ENCODE measurements at places on chromosomes 16 and 17. TPM values are rescaled to one million over a fixed set of nuclear protein-coding genes. Genes with fewer than 3 reads are reported as not detected.

DNA sequence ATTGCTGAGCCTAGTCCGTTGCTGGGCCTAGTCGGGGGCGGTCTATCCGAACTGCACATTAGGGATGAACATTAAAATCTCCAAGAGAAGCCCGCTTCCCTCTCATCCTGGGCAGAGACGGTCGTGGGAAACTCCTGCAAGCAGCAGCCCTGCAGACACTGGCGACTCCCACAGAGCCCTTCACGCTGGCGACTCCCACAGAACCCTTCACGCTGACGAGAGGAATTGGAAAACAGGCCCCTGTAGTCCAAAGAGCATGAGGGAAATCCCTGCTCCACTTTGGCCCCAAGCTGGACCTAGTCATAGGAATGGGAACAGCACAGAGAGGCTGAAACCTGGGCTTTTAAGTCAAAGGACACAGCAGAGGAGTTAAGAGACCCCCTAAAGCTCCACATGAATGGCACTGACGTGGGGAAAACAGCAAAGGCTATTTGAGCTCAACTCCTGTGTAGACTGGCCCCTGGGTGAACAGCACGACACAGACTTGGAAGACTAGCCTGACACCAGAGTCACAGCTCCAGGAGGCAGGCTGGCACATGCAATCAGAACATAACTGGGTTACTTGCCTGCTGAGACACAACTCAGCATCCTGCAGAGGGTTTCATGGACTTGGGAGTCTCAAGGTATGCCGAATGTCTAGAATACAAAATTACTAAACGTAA lies 42.2 kb downstream of the WDR45B start:
- H3K27me3 ChIP-seq = no peaks in the 10 kb centered on the region
- no peak overlapping the region for H3K4me3 ChIP-seq
- H3K4me1 ChIP-seq = no peaks in the 10 kb centered on the region

GRCh38 chr17:49217651-49218413 lies 7.3 kb downstream of the ABI3 start:
- DNase-seq = peak; percentile 16
- H3K36me3 ChIP-seq = no peaks in the 10 kb centered on the region
- peaks cover 16% of the 10 kb centered on the region for H3K4me1 ChIP-seq
- H3K27ac ChIP-seq = no peak overlapping the region
- no peaks in the 10 kb centered on the region for H3K27me3 ChIP-seq

DNA sequence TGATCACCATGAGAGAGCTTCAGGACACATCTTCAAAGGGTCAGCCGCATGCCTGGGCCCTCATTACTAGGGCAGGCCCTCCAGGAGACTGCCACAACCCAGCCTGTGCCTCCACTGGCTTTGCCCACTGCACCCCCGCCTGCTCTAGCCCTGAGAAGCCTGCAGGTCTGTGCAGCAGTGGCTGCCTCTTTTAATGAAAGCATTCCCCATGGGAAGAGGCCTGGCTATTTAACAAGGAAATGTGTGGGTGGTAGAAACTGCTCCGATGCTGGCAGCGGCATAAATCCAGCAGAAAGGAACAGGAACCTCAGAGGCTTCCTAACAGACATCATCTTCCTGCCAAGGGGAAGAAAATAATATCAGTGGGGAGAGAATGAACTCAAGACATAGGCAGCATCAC lies 375 bp upstream of the KRT32 start:
- no peaks in the 10 kb centered on the region for H3K36me3 ChIP-seq
- H3K27me3 ChIP-seq = no peaks in the 10 kb centered on the region
- H3K4me1 ChIP-seq = no peaks in the 10 kb centered on the region
- no peak overlapping the region for H3K4me3 ChIP-seq
- H3K27ac ChIP-seq = no peak overlapping the region
- DNase-seq = no peak

GRCh38 chr17:44402564-44403172 lies 13.2 kb upstream of the ITGA2B start:
- no peak overlapping the region for H3K4me3 ChIP-seq
- H3K27me3 ChIP-seq = no peaks in the 10 kb centered on the region
- H3K27ac ChIP-seq = no peak overlapping the region
- DNase-seq = no peak
- H3K4me1 ChIP-seq = no peaks in the 10 kb centered on the region
- H3K36me3 ChIP-seq = peaks cover 8% of the 10 kb centered on the region

DNA sequence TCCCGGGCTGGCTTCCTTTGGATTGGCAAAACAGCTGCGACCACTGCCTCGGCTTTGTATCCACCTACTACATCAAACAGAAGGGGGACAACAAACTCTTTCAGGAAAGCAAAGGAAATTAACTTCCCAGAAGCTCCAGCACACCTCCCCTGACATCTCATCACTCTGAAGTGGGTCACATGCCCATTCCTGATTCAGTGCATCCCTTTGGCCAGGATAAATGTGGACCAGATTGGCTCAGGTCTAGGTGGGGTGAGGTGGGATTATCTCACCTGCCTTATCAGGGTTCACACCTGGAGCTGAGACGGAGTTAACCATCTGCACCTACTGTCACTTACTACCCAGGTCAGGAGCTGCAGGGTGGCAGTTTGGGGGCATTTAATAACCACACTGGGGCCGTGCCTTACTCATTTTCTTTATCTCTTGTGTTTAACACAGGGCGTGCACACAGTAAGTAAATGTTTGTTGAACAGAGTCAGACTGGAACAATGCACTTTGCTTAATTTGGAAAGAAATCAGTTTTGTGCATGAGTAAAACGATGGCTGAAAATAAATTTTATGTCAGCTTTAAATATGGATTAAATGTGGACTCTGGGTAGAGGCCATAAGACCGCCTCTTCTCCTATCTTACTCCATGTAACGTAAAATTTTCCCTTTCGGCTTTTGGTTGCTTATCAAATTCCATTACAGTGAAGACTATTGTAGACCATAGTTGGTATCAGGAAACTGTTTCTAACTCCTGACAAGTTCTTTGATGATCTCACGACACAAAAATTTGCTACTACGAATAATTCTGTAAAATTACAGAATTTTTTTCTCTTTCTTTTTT lies 36.0 kb downstream of the IQCK start:
- peak overlapping the region; percentile 81 for H3K27ac ChIP-seq
- H3K4me1 ChIP-seq = peaks cover 44% of the 10 kb centered on the region
- H3K27me3 ChIP-seq = no peaks in the 10 kb centered on the region
- DNase-seq = peak; percentile 18

DNA sequence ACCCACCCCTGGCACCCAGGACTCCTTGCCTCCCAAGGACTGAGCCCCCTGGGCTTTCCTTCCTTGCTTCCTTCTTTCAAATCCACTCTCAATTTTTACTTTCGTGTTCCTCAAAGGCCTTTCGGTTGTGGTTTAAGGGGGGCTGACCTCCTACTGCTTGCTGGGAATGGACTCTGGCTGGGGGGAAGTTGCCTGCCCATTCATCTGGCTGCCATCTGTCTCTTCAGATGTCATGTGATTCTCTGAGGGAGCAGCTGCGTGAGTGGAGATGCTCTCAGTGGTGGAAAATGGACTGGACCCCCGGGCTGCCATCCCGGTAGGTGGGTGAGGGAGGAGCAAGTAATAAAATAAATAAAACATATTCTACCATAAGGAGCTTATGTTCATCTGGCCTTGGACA lies 93.8 kb upstream of the RPRML start:
- no peaks in the 10 kb centered on the region for H3K4me1 ChIP-seq
- H3K4me3 ChIP-seq = no peak overlapping the region
- H3K36me3 ChIP-seq = no peaks in the 10 kb centered on the region
- no peak overlapping the region for H3K27ac ChIP-seq

- H3K27me3 ChIP-seq = no peaks in the 10 kb centered on the region
- DNase-seq = no peak
- no peak overlapping the region for H3K27ac ChIP-seq
- no peaks in the 10 kb centered on the region for H3K36me3 ChIP-seq
- no peak overlapping the region for H3K4me3 ChIP-seq
- H3K4me1 ChIP-seq = no peaks in the 10 kb centered on the region
Measured at GRCh38 chr17:55038291-55038690, 69.7 kb downstream of the STXBP4 start.

DNA sequence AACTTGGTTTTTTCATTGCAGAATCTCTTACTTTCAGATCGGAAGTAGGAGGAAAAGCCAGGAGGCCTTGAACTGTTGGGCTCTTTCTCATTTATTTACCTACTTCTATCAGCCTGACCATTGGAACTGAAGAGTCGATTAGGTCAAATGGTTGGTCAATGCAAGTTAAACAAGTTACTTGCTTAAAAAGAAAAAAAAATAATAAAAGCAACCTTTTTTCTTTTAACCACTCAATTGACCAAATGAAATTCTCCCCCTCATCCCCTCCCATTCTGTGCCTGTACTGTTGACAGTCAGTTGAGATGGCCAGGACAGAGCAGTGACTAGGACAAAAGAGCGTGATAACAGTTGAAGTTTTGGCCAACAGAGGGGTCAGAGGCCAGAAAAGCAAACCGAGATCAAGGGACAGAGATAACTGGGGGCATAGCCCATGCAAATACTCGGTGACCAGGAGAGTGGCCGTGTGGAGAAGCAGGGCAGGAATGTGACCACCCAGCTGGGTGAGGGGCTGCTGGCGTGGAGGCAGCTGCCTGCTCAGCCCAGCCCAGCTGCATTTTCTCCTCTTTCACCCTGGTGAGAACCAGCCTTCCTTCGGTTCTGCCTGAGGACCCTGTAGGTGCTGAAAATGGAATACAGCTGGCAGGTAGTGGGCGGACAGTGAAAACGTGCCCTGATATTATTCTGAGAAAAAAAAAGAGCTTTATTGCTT lies 72.2 kb downstream of the HS3ST3B1 start:
- no peaks in the 10 kb centered on the region for H3K36me3 ChIP-seq
- DNase-seq = no peak
- H3K4me3 ChIP-seq = no peak overlapping the region
- no peaks in the 10 kb centered on the region for H3K27me3 ChIP-seq
- H3K4me1 ChIP-seq = no peaks in the 10 kb centered on the region
- H3K27ac ChIP-seq = no peak overlapping the region

DNA sequence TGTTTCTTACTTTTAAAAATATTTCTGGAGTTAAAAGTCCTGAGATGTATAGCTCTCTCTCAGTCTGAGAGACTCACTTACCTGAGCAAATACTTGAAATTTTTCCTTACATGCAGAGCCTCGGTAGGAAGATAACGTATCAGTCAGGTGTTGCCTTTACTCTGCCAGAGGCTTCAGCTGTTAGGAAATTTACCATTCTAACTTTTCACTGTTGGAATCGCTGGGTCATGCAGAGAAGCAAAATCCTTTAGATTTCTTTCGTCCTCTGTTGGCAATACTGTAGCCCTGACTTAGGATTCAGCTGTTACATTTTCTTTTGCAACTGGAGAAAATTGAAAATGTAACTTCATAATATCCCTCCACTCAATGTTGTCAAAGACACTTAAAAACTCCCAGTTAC lies 20.0 kb upstream of the KCNJ16 start:
- H3K4me1 ChIP-seq = peaks cover 42% of the 10 kb centered on the region
- no peak for DNase-seq
- H3K27me3 ChIP-seq = no peaks in the 10 kb centered on the region
- no peak overlapping the region for H3K4me3 ChIP-seq
- peak overlapping the region; percentile 59 for H3K27ac ChIP-seq

DNA sequence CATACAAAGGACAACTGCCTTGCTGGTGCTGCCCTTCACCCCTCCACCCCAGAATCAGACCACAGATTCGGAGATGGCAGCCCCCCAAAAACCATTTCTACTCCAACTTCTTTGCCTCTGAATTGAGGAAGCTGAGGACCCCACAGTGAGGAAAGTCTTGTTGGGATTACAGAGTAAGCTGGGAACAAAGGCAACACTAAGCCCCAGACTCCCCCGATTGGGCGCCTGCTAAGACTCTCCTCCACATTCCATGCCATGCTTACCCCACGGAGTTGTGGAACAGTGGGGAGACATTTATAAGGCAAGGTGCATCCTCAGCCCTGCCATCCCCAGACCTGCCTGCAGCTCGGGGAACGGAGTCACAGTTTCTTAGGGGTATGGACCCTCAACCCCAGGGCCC lies 1.9 kb downstream of the GIT1 start:
- no peak for DNase-seq
- no peak overlapping the region for H3K4me3 ChIP-seq
- H3K27me3 ChIP-seq = no peaks in the 10 kb centered on the region
- H3K27ac ChIP-seq = no peak overlapping the region

GRCh38 chr16:69880640-69881133 lies 70.4 kb upstream of the CLEC18A start:
- DNase-seq = no peak
- H3K4me1 ChIP-seq = no peaks in the 10 kb centered on the region
- H3K36me3 ChIP-seq = peaks cover 9% of the 10 kb centered on the region
- H3K27ac ChIP-seq = no peak overlapping the region
- H3K4me3 ChIP-seq = no peak overlapping the region

- no peak overlapping the region for H3K27ac ChIP-seq
- no peak overlapping the region for H3K4me3 ChIP-seq
- H3K36me3 ChIP-seq = no peaks in the 10 kb centered on the region
- DNase-seq = no peak
Measured at GRCh38 chr16:88390735-88391134, 8.0 kb downstream of the ZNF469 start.

DNA sequence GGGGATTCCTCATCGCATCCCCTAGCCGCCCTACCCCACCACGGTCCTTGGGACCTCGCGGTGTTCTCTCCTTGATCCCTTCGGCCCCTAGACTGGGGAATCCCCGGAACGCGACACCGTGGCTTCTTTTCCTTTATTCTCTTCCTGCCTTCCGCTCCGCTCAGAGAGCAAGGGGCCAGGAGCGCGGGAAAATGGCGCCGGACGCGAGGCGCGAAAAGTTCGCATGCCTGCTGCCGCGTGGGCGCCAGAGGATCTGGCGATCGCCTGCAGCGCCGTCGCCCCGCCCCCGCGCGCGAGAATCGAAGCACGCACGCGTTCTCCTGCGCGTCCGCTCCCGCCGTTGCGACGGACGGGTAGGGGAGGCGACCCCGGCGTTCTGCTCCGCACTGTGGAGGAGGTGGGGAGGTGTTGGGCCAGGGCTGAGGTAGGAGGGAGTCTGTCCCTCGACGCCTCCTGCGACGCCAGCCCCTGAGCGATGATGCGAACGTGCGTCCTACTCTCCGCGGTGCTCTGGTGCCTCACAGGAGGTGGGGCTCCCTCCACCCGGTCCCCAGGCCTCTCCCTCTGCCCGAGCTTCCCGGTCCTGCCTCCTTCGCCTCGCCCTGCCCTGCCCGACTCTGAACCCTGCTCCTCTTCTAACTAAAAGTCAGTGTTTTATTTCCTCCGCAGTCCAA lies at the start of gene ZPBP2:
Gene ZPBP2, plus strand, starts transcription at position 323 of the 674 bp plus-strand sequence. Its CDS starts 153 bp downstream, at position 476.
- no peaks in the 10 kb centered on the region for H3K36me3 ChIP-seq
- H3K4me3 ChIP-seq = no peak within 1 kb of the TSS
- no peak within 1 kb of the TSS for H3K27ac ChIP-seq
- DNase-seq = no peak
- H3K4me1 ChIP-seq = peaks cover 8% of the 10 kb centered on the region

- H3K36me3 ChIP-seq = peaks cover 2% of the 10 kb centered on the region
- no peak for DNase-seq
- H3K27me3 ChIP-seq = no peaks in the 10 kb centered on the region
- H3K4me3 ChIP-seq = no peak overlapping the region
Measured at GRCh38 chr16:54112451-54113206, 174.0 kb downstream of the IRX3 start.

Gene CDH1
- 107 TPM for total RNA-seq

Gene NPTX1
- total RNA-seq = 0.26 TPM

Gene ZNRF1
- total RNA-seq = 21.4 TPM

Gene DPEP2
- total RNA-seq = 0.78 TPM

Gene LRRC3C
- total RNA-seq = not detected

Gene MT4
- total RNA-seq = not detected

Gene PIPOX
- not detected for total RNA-seq

Gene KRT17
- total RNA-seq = 5.9 TPM

Gene ARHGAP44
- total RNA-seq = 5.7 TPM

Gene TBC1D28
- not detected for total RNA-seq

Gene GDPD1
- not detected for total RNA-seq

Gene PIRT
- total RNA-seq = not detected

Gene STH
- total RNA-seq = not detected

Gene KCNJ18
- total RNA-seq = not detected
